ENCODE measurements at places on chromosomes 1 and 21.

DNA sequence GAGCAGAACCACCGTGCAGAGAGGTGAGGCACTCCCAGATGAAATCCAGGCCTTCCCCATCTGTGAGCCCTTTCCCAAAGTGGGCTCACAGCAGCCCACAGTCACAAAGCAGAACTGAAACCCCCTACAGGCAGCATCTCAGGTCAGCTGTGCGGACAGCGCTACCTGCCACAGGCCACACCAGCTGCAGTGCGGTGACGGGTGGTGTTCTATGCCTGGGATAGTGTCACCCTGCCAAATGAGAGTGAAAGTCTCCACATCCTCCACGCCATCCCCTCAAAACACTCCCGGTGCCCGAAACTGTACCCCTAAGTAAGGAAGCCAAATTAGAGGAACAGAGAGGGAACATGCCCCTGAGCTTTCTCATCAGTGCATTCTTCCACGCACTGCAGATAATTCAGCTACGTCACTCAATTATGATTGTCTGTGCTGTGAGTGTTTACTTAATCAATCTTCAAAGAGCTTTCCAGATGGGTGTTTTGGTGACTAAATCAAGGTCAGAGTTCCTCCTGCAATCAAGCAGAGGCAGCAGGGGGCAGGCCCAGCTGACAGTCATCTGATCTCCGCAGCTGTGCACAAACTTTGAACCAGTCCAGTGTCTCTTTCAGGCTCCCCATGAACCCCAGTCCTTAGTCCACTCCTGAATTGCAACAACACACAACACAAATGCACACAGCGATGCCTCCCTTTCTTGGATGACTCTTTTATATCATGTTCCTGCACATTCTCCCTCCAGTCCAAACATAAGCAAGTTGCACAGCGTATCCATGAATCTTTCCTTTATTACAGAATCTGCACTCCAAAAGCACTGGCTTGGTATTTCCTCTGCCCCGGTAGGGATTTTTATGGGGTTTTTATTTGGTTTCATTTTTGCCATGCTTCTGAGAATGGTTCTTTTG lies 150.0 kb downstream of the TOMM20 start:
- no peak for DNase-seq

- no peak for DNase-seq
Observed at GRCh38 chr1:178937695-178938094, 66.8 kb upstream of the ANGPTL1 start.

- no peak for DNase-seq
Observed at GRCh38 chr1:227245613-227246320, 72.5 kb downstream of the CDC42BPA start.

GRCh38 chr1:30101487-30102227 lies 621.7 kb downstream of the MATN1 start:
- DNase-seq, result no peak

GRCh38 chr1:35264871-35265270 lies 3.6 kb upstream of the ZMYM4 start:
- DNase-seq, result no peak

GRCh38 chr1:24795236-24795635 lies 50.0 kb downstream of the CLIC4 start:
- DNase-seq, result no peak

- DNase-seq, result no peak
Observed at GRCh38 chr1:201288007-201288406, 4.7 kb downstream of the PKP1 start.

- DNase-seq, result no peak
Observed at GRCh38 chr1:91752324-91752723, 133.6 kb downstream of the TGFBR3 start.

DNA sequence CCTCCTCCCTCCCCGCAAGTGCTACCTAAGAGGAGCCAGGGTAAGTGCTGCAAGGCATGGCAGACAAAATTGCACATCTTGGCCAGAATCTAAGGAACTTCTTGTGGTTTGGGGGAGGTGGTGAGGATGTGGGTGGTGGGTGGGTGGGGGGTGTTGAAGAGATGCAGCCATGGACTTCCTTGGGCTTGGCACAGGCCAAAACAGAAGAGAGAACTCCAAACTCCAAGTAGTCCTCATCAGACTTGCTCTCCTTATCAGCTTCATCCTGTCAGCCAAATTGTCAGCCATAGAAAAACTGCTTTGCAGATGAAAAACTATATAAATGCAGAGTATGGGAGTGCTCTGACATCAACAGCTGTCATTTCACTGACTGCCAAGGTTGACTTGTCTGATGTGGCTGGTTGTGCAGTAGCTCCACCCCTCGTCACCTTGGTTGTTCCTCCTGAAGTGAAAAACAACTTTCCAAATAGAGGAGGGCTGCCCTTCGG lies 7.1 kb downstream of the AMIGO1 start:
- no peak for DNase-seq

- no peak for DNase-seq
Observed at GRCh38 chr21:32279377-32279680, 480 bp upstream of the MIS18A start.

DNA sequence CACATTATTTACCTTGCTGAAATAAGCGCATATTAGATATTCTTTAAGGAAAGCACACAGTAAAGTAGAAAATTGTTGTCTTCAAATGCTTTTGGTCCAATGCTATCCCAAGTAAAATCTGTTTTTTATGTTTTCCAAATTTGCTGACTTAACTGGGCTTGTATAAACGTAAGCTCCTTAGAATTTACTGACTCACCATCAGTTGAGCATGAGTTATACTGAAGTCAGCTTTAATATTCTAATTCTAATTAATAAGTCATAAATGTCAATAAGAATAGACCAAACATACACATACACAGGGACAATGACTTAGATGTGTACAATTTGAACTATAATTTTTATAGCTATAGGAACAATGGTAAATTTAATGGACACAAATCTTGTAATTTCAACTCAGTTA lies 319.2 kb downstream of the TPR start:
- DNase-seq, result no peak

GRCh38 chr21:31278511-31279130 lies 65.4 kb downstream of the TIAM1 start:
- no peak for DNase-seq

Measured in activated naive CD4-positive, alpha-beta T cell (primary cell).